ENCODE measurements at places on chromosomes 2 and 18. TPM values are rescaled to one million over a fixed set of nuclear protein-coding genes. Genes with fewer than 3 reads are reported as not detected.

The SH3BP4 gene
- 44.5 TPM for total RNA-seq

The SLC14A1 gene
- 5.9 TPM for total RNA-seq

The IL1R1 gene
- 0.61 TPM for total RNA-seq

The UGT1A1 gene
- 3.2 TPM for total RNA-seq

The POTEC gene
- 0.34 TPM for total RNA-seq

The NOTO gene
- not detected for total RNA-seq

The MDH1B gene
- total RNA-seq: not detected

The CDK15 gene
- not detected for total RNA-seq

The SCYGR2 gene
- total RNA-seq: not detected

The GPR35 gene
- 180 TPM for total RNA-seq

The BOLL gene
- total RNA-seq: not detected
